T-helper 2 cell (primary cell): ENCODE measurements at places on chromosomes 1 and 21.

GRCh38 chr21:21971384-21971783 lies 973.2 kb downstream of the NCAM2 start:
- DNase-seq = no peak

DNA sequence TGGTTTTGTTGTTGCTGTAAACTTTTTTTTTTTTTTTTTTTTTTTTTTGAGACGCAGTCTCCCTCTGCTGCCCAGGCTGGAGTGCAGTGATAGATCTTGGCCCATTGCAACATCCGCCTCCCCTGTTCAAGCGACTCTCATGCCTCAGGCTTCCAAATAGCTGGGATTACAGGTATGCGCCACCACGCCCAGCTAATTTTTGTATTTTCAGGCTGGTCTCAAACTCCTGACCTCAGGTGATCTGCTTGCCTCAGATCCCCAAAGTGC lies 78.9 kb upstream of the SLC45A1 start:
- no peak for DNase-seq

DNA sequence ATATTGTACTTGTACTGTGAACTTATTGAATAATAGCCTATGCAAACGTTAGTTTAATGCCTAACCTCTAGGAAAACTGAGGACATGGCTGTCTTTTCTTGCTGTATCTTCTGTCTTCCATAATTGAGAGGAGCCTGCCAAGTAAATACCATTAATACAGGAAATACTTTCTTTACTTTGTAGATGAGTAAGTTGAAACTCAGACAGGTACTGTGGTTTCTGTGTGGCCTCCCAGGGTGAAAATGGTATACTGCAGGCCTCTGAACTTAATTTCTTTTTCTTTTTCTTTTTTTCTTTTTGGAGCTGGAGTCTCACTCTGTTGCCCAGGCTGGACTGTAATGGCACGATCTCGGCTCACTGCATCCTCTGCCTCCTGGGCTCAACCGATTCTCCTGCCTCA lies 208.8 kb upstream of the ADGRL4 start:
- DNase-seq = no peak

- DNase-seq = no peak
Measured at GRCh38 chr1:219427403-219427802, 185.5 kb downstream of the ZC3H11B start.

DNA sequence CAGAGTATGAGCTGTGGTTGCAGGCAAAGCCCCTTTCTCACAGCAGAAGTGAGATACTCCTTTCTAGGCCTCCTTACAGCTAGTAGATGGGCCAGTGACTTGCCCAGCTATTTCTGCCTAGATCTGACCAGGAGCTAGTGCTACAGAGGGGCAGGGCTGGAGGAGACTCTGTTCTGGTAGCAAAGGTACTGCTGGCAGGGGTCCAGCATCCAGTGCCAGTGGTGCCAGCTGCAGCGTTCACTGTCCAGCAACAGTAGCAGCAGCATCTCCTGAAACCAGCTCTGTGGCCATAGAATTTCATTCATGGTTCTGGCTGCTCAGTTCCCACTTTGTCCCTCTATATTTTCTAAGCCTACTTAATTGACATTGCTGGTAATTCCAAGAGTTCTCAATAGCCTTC lies 62.5 kb upstream of the CNN3 start:
- DNase-seq = no peak

DNA sequence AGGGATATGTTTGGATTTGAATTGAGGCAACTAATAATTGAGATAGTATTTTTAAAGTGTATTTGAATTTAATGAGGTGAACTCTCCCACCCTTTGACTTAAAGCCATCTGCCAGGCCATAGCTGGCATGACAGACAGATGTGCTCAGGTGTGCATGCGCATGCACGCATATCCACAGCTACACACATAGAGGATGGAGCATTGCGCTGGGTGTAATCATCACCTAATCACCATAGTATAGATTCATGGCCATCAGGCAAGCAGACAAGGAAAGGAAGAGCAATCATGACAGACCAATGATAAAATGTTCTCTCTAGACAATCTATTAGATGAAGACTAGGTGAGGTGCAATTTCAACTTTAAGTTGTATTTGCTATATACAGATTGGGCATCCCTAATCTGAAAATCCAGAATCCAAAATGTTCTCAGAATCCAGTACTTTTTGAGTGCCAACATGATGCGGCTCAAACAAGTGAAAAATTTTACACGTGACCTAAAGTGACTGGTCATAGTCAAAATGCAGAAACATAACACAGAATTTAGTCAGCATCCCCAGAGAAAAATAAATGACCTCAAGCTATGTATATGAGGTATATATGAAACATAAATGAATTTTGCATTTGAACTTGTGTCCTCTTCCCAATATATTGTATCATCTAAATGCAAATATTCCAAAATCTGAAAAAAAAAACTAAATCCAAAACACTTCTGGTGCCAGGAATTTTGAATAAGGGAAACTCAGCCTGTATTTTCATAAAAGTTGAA lies 70.1 kb downstream of the PTPRC start:
- no peak for DNase-seq

GRCh38 chr1:51541313-51542050 lies 22.4 kb upstream of the EPS15 start:
- DNase-seq = no peak

GRCh38 chr21:33229784-33230544 lies at the start of gene IFNAR2:
IFNAR2 (plus strand) TSS chr21:33229938; CDS start chr21:33241923, 11,985 bp downstream.
- peak; percentile 61 for DNase-seq

- DNase-seq = no peak
Measured at GRCh38 chr1:75373542-75374159, 237.3 kb downstream of the SLC44A5 start.

- no peak for DNase-seq
Measured at GRCh38 chr1:156623946-156624813, 5.0 kb downstream of the HAPLN2 start.

- DNase-seq = no peak
Measured at GRCh38 chr21:46065914-46066551, 31.9 kb upstream of the COL6A2 start.

- no peak for DNase-seq
Measured at GRCh38 chr1:227856147-227856858, 40.8 kb downstream of the PRSS38 start.

GRCh38 chr1:104760017-104760416 lies 1010.3 kb downstream of the AMY1C start:
- DNase-seq = no peak

GRCh38 chr1:26275580-26276431 lies 4.1 kb upstream of the SH3BGRL3 start:
- peak; percentile 71 for DNase-seq

- DNase-seq = peak; percentile 41
Measured at GRCh38 chr21:42403611-42404231, at the start of gene UBASH3A. UBASH3A (plus strand) TSS chr21:42403902; CDS start chr21:42403946, 44 bp downstream.

DNA sequence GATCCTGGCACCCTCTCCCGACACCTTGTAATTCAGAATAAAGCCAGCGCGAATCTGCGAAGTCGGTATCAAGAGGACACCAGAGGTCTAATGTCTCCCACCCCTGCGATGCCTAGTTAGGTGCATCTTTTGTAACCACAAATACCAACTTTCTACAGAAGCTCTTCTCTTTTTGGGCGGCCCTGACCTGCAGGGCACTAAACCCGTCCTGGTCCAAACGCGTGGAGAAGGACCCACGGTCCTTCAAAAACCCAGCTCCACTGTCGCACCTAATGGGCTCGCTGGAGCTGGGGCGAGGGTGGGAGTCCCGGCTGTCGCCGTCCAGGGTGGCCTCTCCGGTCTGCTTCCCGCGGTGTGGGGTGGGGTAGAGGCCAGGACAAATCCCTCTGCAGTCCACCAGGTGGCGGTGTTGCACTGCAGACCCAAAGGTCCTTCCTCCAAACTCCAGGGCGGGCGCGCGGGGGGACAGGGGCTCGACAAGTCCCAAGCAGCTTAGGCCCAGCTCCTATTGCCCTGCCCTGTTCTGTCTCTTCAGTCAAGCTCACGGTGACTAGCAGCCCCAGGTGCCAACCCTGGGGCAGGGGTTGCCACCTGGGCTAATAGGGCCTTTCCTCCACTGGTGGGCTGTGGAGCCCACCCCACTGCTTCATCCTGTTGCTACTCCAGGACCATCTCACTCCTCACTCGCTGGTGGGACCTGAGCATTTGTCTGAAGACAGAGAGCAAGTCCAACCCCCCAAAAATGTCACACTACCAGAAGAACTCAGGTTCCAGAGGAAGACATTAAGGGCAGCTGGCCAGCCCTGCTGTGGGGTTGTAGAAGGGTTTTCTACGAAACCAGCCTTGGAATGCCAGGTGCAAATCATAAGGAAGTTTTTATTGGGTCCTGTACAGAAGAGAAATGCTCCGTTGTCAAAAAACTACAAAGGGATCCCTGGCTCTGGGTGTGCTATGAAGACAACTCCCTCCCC lies 2.8 kb downstream of the HES3 start:
- peak; percentile 75 for DNase-seq

DNA sequence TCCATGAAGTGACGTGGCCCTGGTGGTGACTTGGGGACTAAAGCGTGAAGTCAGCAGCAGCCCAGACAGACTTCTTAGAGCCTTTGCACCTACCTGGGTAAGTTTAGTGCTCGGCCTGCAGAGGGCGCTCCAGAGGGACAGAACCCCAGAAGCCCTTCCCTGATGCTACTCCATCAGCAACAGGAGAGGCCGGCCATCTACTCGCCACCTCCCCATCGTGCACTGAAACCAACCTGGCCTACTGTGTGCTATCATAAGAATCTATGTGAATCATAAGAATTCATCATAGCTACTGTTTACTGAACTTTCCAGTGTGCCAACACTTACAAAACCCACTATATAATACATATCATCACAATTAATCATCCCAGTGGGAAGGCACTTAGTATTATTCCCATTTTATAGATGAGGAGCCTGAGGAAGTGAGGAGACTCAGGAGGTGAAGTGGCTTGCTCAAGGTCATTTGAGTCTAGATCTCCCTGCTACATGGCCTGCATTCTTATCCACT lies 7.9 kb upstream of the EDN2 start:
- no peak for DNase-seq

GRCh38 chr1:167342846-167343245 lies 122.2 kb downstream of the POU2F1 start:
- peak; percentile 14 for DNase-seq

GRCh38 chr1:198681831-198682759 lies 43.3 kb downstream of the PTPRC start:
- DNase-seq = peak; percentile 76

DNA sequence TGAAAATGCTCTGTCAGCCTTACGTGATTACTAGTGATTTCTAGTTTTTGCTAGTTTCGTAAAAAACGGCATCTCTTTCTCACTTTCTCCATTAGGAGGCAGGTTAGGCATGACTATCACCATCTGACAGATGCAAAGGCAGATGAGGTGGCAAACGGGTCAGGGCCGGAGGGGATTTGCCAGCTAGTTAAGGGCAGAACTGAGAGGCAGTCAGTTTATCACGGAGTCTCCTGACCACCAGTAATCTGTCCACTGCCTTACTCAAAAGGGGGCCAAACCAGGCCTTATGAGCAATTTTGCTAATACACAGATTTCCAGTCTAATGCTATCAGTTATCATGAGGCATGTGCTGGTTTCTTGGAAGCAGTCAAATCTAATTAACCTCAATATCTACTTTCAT lies 159.3 kb downstream of the TSEN15 start:
- DNase-seq = no peak

DNA sequence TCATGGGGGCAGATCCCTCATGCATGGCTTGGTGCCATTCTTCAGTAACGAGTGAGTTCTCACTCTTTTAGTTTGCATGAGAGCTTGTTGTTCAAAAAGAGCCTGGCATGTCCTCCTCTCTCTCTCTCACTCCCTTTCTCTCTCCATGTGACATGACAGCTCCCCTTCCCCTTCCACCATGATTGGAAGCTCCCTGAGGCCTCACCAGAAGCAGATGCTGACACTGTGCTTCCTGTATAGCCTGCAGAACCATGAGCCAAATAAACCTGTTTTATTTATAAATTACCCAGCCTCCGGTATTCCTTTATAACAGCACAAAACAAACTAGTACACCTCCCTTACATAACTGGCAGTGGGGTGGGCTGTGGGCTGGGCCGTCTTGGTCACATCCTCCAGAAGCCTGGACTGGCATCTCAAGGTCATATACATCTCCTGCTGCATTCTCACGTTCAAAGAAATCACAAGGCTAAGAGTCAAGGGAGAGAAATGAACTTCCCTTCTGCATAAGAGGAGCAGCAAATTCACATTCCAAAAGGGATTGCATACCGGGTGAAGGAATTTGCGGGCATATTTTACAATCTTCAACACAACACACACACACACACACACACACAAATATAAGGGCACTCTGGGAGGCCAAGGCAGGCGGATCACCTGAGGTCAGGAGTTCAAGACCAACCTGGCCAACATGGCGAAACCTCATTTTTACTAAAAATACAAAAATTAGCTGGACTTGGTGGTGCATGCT lies 2.3 kb upstream of the CCSAP start:
- no peak for DNase-seq

DNA sequence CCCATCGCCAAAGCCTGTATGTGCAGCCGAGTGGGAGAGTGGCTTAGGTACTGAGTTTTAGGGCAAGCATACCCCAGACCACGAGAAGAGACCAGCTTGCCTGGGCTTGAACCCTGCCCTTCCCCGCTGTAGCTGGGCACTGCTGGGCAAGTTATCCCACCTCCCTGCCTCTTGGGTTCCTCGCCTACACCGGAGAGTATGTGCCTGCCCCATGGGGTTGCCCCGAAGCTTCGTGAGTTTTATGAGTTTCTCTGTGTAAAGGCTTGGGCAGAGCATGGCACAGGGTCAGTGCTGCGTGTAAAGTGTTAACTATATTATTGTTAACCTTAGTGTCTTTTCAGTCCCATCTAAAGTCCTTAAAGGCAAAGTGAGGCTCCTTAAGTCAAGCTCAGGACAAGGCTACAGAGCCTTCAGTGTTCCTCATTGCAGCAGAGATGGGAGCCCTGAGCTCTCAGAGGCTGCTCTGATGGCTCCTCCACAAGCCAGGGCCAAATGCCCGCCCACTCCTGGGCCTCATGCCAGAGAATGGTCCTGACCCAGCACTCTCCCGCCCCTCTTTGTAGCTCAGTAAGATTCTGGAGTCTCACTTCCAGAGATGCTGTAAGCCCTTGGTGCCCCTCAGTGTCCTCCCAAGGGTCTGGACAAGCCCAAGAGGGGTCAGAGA lies 37.0 kb upstream of the KCNA10 start:
- no peak for DNase-seq

DNA sequence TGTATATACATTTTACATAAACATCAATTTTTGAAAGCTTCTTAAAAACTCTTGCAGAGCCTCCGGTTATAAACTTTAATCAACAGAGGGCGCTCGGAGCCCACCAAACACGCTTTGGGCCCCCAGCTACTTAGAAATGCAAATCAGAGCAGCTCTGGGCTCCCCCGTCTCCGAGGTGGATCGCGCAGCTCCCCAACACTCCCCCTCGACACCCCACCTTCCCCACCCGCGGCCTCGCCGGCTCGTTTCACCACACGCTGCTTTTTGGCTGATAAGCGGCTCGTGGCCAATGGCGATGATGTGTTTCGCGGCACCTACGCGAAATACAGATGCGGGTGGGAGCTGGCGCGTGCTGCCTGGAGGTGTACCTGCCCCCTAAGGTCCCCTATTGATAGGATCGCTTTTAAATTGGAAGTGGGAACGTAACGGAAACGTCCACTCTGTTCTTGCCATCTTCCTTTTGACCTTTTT lies 1.7 kb upstream of the KIF26B start:
- peak; percentile 37 for DNase-seq

DNA sequence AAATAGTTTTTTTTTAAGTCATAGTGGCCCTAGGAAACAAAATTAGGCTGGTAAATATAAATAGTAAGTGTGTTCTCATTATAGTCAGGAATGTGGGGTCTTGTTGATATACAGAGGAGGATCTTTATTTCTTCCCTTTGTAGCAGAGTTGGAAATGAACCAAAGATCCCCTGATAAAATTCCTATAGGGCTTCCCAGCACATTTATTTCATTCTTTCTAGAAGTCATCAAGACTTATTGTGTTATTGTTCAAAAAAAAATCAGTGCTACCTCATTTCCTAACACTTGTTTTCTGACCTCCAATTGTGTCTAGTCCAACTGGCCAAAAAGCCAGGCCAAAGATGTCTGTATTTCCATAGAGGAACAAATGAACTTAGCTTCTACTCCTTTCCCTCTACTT lies 7.6 kb upstream of the PLEKHO1 start:
- DNase-seq = no peak
